ENCODE measurements at places on chromosomes 13 and 19.

- DNase-seq = no peak
Measured at GRCh38 chr13:24182703-24183081, 22.2 kb downstream of the SPATA13 start.

DNA sequence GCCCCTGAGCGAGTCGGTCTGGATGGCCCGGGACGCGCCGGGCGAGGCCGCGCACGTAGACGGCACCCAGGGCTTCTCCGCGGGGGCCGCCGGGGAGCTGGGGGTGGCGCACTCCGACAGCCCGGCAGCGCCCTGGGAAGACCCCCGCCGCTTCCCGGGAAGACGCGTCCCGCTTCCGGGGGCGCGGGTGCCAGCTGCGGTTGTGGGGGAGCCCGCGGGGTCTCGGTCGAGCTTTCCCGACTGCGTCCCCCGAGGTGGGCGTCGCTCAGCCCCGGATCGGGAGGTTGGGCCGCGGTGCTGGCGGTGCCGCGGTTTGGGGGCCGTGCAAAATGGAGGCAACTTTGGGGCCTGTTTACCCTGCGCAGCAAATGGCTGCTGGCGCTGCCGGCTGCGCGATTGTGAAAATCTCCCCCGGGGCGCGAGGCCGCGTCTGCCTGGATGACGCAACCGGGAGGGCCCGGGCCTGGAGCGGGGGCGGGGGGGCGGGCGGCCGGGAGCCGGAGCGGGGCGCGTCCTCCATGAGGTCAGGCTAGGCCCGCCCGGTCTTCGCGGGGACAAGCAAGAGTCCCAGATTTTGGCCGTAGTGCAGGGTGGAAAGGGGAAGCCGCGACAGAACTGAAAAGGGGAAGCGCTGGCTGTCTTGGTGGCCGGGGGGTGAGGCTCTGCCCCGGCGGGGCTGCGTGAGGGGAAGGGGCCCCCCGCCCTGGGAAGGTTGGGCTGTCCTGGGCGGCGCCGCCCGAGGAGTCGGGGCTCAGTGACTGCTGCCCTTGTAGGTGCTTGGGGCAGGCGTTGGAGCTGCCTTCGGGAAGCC lies 11.3 kb downstream of the PEAK3 start:
- DNase-seq = peak; percentile 61

DNA sequence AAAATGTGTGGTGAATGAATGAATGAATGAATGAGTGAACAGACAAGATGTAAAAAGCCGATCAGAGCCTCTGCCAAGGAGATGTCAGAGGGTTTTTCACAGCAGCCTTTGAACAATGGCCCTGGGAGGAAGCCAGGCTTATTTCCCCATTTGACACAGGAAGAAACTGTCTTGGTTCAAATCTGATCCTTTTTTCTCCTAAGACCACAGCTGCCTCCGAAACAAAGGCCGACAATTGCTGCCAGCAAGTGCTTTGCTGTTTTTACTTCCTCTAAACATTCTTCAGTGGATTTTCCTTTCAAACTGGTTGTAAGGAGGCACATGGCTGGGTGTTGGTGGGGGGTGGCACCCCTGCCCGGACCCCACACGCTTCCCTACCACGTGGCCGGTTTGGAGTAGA lies 44.2 kb upstream of the HOMER3 start:
- no peak for DNase-seq

DNA sequence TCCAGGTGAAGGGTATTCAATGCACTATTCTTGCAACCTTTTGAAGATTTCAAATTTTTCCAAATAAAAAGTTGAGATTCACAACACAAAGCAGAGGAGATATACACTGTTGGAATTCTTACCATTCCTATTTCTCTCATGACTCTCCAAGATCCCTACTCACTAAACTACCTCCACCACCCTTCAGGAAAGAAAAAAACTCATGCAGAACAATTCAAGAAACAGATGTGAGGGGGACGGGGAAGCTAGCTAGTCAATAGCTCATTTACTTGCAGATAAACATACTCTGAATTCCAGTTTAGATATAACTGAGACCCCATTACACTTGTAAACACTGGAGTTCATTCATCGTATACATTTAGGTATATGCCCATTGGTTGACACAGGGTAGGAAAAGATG lies 90.0 kb upstream of the SERP2 start:
- no peak for DNase-seq

DNA sequence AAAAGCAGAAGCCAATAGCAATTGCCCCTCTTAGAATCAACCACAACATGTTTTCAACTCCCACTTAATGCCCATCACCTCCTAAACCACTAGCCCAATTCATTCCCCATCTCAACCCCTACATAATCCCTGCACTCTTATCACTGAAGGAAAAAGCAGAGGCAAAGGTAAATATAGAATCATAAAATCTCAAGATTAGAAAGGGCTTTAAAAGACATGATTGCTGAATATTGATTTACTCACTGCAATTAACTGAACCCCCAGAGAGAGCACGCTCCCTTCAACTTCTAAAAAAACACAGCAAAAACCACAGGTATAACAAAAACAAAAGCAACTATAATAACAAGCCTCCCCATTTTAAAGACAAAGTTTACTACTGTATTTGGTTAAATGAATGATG lies 15.1 kb upstream of the POU4F1 start:
- no peak for DNase-seq

- DNase-seq = no peak
Measured at GRCh38 chr13:51849145-51850101, 4.4 kb upstream of the TMEM272 start.

DNA sequence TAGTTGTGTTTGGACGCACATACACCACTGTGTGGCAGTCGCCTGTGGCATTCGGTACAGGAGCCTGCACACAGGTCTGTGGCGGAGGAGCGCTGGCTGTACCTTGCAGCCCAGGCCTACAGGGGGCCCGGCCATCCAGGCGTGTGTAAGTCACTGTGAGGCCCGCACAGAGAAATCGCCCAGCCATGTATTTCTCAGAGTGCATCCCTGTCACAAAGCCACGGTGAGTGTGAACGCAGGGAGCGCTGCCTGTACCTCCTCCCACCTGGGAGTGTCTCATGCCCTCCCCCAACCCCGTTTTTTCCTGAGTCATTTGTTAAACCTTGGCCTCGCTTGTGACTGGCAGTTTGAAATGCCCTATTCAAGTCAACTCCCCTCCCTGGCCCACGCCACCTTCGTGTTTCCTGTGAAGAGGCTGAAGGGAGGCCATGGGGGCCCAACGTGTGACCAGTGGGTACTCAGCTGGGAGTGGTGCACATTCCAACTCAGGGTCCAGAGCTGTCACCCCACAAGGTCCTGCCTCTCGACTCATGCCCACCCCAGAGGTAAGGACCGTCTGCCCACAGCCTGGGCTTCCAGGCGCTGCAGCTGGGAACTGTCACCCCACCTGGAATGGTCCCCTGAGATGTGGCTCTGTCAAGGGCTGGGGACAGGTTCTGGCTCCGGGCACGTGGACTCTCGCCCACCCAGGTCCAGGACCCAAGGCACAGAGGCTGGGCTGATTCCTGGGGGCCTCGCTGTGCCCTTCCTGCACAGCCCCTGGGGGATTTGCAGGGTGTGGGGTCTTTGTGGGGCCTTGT lies 11.6 kb upstream of the RASA3 start:
- no peak for DNase-seq

DNA sequence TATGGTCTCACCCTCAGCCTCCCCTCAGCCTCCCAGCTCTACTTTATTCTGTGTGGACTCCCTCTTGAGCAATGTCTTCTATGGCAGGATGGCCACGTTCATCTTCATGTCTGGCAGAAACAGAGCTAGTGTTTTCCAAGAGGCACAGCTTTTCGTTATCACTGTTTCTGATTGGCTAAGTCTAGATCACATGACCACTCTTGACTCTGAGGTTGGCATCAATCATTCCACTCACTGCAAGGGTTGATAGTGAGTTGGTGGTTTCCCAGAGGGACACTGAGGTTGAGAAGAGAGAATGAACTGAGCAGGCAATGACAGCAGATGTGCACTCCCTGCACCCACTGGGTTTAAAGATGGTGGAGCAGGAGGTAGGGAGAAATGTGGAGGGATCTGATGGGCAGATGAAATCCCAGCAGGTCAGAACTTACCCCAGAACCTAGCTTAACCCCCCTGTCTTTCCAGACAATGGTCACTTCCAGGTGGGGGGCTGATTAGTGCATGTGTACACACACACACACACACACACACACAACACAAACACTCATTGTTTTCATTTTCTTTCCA lies 26.3 kb upstream of the UQCRFS1 start:
- DNase-seq = no peak

DNA sequence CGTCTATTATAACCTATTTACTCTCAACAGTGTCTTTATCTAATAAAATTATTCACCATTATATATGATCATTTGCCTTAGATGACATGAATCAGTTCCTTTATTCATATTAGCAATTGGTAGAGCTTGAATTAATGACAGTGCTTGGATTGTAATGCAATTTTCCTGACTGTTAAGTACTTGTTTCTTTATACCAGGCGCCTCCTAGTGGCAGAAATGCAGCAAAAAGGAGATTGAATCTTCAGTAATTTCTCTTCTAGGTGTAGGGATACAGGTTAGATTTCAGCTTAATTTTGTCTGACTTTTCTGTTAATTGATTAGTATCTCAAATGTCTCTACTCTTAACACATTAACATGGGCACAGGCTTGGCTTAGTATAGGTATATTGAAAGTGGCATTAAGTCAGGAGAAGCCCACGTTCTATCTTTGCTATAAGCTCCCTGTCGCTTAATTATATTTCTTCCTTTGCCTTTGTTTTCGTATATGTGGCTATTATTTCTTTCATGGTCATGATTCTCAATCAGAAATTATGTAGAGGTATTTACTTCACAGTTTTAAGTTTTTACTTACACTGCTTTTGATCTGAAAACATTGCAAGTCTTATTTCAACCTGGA lies 9.1 kb upstream of the LHFPL6 start:
- peak; percentile 55 for DNase-seq

- DNase-seq = peak; percentile 72
Measured at GRCh38 chr13:30112602-30113435, 194.5 kb downstream of the KATNAL1 start.

GRCh38 chr13:76861859-76862258 lies 24.3 kb downstream of the KCTD12 start:
- no peak for DNase-seq

DNA sequence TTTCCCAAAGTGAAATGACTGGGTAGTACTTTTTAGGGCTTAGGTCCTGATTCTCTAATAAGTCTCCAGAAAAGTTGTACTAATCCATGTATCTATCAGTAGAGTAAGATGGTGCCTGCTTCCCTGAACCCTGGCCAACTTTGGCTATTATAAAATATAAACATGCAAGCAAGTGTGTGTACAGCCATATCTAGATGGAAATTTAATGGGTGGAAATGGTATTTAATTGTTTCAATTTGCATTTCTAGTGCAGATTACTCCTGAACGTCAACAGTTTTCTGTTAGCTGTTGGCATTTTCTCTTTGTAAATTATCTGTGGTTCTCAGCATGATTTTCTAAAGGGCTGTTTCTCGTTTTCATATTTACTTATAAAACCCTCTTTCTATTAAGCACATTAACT lies 187.1 kb upstream of the RNF113B start:
- DNase-seq = no peak

GRCh38 chr19:43486412-43486811 lies 18.1 kb downstream of the PHLDB3 start:
- no peak for DNase-seq

All from activated T-cell treated with anti-CD3 and anti-CD28 coated beads for 4 hours (primary cell).